ENCODE measurements at places on chromosomes 2 and 18. TPM values are rescaled to one million over a fixed set of nuclear protein-coding genes. Genes with fewer than 3 reads are reported as not detected.

DNA sequence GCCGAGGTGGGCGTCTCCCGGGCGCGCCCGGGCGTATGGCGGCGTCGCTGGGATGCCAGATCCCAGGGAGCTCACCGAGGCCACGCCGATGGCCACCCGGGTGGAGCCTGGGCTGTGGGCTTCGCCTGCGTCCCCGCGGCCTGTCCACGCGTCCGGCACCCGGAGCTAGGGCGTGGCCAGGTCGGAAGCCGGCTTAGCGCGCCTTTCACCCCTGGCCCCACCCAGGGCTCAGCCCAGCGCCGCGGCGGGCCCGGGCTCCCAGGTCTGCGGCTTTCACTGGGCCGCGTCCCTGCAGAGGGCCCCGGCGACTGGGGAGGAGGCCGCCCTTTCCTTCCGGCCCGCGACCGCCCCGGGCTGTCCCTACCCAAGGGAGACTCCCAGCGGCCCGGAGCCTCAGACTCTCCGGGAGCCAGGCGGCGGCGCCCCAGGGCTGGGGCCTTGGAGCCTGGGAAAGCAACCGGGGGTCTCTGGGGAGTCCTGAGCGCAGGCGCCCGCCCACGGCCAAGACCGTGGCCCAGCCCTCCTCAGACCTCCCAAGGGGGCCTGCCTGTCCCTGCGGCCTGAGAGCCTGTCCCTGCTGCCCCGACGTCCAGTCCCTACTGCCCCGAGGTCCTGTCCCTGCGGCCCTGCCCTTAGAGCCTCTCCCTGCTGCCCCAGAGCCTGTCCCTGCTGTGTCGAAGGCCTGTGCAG lies 36.3 kb upstream of the ITM2C start:
- no peak for DNase-seq

DNA sequence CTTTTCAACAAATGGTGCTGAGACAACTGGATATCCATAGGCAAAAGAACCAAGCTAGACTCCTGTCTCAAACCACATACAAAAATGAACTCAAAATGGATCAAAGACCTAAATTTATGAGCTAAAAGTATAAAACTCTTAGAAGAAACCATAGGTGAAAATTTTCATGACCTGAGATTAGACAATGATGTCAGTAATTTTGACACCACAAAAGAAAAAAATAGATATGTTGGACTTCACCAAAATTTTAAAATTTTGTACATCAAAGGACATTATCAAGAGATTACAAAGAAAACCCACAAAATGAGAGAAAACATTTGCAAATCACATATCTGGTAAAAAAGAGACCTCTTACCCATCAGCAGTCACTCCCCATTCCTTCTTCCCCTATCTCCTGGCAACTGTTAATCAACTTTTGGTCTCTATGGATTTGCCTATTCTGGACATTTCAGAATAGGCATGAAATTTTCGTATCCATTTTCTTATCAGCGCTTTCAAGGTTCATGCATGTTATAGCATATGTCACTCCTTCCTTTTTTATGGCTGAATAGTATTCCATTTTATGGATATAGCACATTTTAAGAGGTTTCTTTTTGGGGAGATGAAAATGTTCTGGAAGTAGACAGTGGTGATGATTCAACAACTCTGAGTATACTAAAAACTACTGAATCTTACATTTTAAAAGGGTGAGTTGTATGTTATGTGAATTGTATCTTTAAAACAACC lies 43.3 kb downstream of the FAM178B start:
- DNase-seq = no peak

GRCh38 chr2:85278361-85278760 lies 49.4 kb downstream of the TGOLN2 start:
- DNase-seq = no peak

DNA sequence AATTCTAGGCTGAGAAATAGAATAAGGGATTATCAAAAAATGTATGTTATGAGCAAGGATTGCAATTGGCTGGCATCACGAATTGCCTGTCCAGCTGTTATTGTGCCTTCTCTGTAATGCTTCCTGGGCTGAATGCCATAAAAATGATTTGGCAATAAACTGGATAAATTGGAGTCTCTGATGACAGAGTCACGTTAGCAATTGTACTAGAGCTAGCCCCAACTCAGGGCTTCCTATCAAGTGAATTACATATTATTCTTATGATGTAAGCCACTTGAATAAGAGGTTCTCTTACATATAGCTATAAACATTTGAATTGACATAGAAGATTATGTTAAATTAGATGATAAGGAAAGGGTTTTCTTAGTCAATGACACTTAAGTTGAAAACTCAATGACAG lies 607.5 kb upstream of the REG3G start:
- DNase-seq = no peak

- DNase-seq = peak; percentile 8
These were observed 115.1 kb upstream of the NCK2 start for GRCh38 chr2:105629634-105630033.

GRCh38 chr2:196290569-196290968 lies 119.2 kb upstream of the STK17B start:
- DNase-seq = no peak

DNA sequence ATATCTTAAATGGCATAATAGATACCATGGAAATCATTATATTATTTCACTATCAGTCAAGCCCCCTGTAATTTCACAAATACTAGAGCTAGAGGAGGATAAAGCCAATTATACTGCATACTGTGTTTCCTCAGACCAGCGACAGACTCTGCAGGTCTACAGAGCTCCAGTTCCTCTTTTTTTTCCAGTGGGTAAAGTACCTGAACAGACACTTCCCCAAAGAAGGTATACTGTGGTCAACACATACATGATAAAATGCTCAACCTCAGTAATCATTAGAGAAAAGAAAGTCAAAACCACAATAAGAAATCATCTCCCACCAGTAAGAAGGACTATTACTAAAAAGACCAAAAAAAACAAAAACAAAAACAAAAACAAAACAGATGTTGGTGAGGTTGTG lies 44.6 kb downstream of the SCN7A start:
- DNase-seq = no peak

- DNase-seq = no peak
These were observed 293.7 kb downstream of the DYSF start for GRCh38 chr2:71746946-71747501.

GRCh38 chr2:3171564-3172264 lies 205.9 kb downstream of the EIPR1 start:
- no peak for DNase-seq

DNA sequence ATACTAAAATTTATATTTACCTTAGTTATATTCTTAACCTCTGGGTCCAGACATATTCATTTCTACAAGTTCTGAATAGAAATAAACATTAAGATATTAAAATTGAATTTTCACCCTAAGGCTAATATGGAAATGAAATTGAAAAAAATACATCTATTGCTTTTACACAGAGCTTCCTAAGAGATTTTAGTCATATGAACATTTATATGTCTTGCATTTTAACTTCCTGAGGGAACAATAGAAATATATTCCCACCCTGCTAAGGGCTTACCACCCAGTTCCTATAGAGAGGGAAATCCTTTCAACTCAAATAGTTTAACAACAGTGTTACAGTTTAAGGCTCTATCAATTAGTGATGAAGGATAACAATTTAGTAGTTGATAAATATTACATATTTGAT lies 60.5 kb downstream of the SOCS6 start:
- no peak for DNase-seq

GRCh38 chr2:147439986-147440385 lies 404.8 kb upstream of the ACVR2A start:
- DNase-seq = no peak

- DNase-seq = no peak
These were observed 693 bp downstream of the ORC2 start for GRCh38 chr2:200962811-200963123.

DNA sequence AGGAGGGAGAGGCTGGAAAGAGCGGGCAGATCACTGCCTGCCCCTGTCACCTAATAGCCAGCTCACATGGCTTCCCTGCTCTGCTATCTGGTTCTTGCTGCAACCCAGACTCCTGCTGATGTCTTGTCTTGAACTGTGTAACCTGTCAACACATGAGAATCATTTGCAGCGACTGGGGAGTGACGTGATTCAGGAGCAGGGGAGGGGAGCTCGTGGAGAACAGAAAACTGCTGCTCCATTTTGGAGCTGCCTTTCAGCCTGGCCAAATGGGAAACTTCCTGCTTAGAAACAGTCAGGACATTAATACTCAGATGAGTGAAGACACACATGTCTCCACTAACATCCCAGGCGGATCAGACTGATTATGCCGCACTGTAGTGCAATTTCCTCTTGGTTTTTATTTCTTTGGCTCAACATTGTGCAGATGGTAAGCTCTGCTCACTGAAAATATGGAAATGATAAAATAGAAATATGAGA lies 38.1 kb downstream of the RPL37A start:
- no peak for DNase-seq

DNA sequence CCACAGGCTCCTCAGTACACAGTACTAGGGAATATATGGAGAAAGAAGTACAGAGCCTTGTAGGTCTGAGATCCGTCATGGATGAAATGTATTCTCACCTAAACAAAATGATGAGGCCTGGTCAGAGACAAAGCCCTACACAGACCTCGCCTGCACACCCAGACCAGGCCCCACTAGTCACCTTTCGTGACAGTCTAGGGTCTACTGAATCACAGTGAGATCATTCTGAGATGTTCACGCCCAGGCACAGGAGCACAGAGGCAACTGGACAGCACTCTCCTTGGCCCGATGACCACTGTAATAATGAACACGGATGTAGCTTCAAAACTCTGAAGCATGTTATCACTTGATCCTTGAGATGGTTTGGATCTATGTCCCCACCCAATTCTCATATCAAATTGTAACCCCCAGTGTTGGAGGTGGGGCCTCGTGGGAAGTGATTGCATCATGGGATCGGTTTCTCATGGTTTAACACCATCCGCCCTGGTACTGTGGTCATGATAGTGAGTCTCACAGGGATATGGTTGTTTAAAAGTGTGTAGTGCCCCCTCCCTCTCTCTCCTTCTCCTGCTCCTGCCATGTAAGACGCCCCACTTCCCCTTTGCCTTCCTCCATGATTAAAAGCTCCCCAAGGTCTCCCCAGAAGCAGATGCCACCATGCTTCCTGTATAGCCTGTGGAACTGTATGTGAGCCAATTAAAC lies 15.1 kb downstream of the DOCK10 start:
- DNase-seq = no peak

- DNase-seq = no peak
These were observed 10.5 kb downstream of the PLEK start for GRCh38 chr2:68375582-68375981.

DNA sequence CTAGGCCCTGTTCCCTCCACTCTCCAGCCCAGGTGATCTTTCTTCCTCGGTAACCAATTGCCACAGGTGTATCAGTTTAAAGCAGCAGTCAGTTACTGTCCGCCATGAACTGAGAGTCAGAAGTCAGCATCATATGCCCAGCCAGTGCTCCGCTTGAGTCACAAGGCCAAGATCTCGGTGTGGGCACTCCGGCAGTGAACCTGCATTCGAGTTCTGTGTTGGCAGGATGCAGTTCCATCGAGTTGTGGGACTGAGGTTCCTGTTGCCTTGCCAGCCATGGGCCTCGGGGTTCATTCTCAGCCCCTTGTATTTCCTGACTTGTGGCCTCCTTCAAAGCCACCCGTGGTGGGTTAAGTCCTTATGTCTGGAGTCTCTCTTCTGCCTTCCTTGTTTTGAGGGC lies 3.1 kb upstream of the TMEM185B start:
- no peak for DNase-seq

DNA sequence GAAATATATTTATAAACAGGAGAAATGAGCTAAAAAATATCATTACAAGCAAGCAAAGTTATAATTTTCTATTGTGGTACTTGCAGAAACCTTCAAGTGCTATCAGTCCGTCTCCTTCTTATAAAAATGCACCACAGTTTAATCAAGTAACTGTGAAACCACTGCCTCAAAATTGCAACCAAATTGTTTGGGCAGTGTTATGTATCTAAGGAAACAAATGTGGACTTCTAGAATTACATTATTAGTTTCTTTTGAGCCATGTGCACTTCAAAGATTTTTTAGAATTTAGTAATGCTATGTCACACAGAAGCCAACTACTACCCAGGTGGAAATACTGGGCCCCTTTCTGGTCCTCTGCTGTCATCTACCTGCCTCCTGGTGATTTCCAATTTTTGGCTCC lies 495.6 kb downstream of the NYAP2 start:
- DNase-seq = no peak

DNA sequence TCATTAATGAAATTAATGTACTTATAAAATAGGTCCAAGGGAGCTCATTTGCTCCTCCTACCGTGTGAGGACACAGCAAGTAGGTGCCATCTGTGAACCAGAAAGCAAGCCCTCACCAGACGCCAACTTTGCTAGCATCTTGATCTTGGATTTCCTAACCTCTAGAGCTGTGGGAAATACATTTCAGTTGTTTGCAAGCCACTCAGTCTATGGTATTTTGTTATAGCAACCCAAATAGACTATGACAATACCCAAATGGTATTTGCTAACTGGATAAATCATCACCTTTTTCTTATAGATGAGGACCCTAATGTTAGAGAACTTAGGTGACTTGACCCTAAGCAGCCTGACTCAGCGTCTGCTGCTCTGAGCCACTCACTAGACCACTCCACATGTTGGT lies 379.6 kb downstream of the HRH4 start:
- DNase-seq = no peak

GRCh38 chr2:208280933-208281332 lies 14.9 kb downstream of the PIKFYVE start:
- no peak for DNase-seq

- no peak for DNase-seq
These were observed 20.2 kb upstream of the TUBB6 start for GRCh38 chr18:12287684-12288402.

LYPD1 gene
- total RNA-seq = 5.1 TPM

PFN4 gene
- total RNA-seq = 0.90 TPM

OR6B2 gene
- not detected for total RNA-seq

SLC8A1 gene
- total RNA-seq = 20.4 TPM

CCDC121 gene
- 2.2 TPM for total RNA-seq

PROC gene
- total RNA-seq = 0.71 TPM

APOB gene
- total RNA-seq = 0.09 TPM

RAX gene
- total RNA-seq = under 0.01 TPM
